Fibroblast of lung (primary cell): ENCODE measurements at places on chromosomes 6 and 20.

DNA sequence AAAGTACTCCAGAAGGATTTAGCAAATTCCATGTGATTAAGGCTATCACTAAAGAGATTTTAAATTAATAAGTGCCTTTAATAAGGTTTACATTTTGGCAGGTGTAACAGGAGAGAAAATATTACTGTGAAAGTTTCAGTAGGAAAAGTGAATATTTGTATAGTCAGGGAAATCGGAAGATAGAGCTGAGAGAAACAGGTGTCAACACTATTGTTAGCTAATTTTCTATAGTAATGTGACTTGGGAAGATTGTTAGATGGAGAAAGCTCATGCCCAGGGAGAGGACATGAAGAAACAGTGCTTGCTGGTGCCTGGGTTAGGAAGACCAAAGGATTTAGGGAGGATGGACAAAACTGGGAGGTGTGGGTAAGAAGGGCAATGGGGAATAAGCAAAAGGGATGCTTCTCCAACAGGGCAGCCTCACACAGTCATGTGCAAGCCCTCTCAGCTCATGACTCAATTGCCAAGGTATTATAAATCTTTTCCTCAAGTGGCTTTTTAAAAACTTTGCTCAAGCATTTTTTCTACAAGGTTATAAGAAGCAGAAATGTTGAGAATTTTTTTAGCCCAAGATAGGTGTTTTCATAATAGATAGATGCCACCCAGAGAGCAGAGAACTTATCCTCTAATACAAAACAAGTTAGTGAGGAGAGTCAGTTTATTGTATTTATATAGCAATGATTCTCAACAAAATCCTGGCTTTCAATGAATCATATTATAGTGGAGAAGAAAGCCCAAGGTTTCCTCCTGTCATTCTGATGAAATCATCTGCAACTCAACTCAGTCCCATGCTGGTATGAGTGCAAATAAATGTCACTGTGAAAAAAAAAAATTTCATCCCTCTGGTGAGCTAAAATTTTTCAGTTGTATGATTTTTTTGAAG lies 325.2 kb upstream of the NT5E start:
- peak; percentile 79 for DNase-seq

DNA sequence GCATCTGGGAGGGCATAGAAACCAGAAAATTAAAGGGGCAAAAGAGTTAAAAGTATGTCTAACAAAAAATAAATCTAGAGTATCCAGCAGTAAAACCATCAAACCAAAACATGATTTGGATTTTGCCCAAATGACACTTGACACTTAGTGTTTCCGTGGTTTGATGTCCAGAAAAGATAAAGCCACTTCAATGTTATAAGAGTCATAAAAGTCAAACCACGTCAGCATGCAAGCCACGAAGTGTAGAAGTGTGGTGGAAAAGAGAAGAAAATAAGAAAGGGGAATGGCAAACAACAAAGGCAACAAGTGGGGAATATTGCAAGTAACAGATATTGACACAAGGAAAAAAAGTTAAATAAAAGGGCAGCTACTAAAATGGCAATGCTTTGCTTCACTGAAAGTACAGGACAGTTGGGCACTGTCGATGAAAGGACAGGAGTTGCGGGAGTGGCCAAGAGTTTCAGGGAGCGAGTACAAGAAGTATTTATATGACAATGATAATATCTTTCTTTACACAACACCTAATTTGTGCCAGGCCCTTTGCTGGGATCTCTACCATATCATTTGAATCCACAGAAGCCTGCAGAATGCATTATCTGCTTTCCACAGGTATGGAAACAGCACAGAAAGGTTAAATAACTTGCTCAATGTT lies 6.3 kb upstream of the HDDC2 start:
- DNase-seq = no peak

- no peak for DNase-seq
Observed at GRCh38 chr6:39387785-39388184, 65.3 kb upstream of the KCNK16 start.

GRCh38 chr20:11941593-11942246 lies 24.0 kb downstream of the BTBD3 start:
- DNase-seq = no peak
